Activated T-helper 1 cell treated with Interleukin-2 at 50 U/mL for 16 hours (primary cell): ENCODE measurements at places on chromosomes 5 and 9.

GRCh38 chr5:62581836-62582597 is 3.4 kb downstream of the LRRC70 start:
- DNase-seq, result no peak

DNA sequence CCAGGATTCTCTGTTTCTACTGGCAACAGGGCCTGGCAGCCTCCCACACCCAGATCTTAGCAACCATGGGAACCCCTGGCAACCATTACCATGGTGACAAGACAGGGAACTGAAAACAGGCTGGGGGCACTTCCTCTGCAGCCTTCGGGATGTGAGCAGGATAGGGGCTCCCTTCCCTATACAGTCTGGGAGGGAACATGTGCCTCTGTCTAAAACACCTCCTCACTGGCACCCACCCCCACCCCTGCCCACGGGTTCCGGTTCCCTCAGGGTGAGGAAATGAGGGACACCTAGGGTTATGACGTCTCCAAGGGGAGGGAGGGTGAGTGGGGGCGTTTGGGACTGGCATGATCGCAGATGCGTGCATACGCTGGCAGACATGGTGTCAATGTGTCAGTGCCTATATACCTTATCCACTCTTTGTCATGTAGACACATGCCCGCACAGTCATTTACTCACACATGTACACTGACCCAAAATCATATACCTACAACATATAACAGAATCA is 3.0 kb upstream of the DNAJB5 start:
- DNase-seq, result no peak

- DNase-seq, result no peak
Observed at GRCh38 chr5:68454766-68455165, 239.2 kb downstream of the PIK3R1 start.

GRCh38 chr5:131461742-131462141 is 173.3 kb downstream of the RAPGEF6 start:
- no peak for DNase-seq

DNA sequence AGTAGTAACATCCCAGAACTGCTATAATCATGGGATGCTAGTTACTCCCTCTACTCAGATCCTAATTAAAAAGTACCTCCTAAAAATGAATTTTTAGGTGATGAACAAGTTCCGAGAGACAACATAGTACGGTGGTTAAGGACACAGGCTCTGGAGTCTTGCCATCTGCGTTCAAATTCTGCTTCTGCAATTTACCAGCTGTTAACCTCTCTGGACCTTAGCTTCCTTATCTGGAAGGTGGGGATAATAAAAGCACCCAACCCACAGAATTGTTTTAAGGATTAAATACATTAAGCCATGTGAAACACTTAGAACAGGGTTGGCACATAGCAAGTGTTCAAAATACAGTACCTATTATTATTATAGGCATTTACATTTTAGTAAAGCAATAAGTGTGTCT is 77.5 kb upstream of the XPA start:
- DNase-seq, result no peak

DNA sequence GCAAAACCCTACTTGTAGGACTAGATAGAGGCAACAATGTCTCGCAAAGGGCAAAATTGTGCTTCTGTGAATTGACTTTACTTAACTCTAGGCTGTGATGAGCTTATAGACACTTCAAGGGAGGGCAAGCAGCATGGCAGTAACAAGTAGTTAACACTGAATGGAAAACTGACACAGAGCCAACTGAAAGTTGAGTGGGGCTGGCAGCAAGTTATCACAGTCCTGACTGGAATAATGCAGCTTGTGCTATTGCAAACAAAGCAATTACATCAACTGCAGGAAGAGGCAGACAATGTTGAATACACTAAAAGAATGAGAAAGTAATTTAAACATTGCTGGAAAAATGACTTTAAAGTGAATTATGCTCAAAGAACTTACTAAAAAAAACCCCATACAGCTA is 62.2 kb downstream of the RNF38 start:
- no peak for DNase-seq

- no peak for DNase-seq
Observed at GRCh38 chr9:108836781-108837180, 19.0 kb downstream of the ACTL7B start.

DNA sequence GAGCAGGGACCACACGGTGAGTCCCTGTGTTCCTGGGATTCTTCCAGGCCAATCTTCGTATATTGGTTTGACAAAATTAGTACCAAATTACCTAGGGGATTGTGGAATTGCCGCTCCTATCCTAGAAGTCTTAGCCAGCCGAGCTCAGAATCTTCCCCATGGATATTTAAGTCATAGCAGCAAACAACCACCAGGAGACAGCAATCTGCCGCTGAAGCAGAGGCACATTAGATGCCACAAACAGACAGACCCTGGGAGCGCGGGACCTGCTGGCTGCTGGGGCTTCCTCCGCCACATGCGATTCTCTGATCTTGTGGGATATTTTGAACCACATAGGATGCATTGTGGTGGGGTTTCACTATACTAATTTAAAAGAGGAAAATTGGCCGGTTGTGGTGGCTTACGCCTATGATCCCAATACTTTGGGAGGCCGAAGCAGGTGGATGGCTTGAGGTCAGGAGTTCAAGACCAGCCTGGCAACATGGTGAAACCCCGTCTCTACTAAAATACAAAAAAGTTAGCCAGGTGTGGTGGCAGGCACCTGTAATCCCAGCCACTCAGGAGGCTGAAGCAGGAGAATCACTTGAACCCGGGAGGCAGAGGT is 31.7 kb upstream of the ZBTB43 start:
- DNase-seq, result no peak

GRCh38 chr9:69671311-69671878 is 776 bp downstream of the APBA1 start:
- DNase-seq, result no peak

DNA sequence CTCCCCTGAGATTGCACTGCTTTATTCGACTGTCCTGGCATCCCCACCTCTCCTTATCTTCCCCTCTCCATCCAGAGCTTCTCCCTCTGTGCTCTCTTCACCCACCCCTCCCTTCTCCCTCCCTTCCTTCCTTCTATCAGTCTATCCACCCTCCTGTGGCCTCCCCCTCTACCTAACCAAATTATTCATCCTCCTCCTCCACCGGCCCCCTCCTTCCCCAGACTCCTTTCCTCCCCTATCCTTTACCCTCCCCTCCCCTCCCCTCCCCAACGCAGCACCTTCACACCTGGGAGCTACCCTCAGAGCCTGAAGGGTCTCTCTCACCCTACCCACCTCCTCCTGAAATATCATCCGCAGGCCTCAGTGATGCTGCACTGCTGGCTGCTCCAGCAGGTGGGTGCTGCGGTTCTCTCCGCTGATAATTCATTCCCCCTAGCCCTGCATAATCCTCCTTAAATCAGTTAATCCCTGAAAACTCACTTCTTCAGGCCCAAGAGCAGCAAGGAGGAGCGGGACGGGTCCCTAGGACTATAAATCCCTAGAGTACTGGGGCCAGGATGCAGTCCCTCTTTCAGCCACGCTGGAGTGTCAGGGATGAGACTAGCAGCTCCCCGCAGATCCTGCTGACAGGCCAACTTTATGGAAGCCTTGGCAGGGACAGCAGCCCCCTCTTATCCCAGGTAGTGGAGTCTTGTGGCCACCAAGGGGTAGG is 97.8 kb downstream of the PCDH1 start:
- no peak for DNase-seq

DNA sequence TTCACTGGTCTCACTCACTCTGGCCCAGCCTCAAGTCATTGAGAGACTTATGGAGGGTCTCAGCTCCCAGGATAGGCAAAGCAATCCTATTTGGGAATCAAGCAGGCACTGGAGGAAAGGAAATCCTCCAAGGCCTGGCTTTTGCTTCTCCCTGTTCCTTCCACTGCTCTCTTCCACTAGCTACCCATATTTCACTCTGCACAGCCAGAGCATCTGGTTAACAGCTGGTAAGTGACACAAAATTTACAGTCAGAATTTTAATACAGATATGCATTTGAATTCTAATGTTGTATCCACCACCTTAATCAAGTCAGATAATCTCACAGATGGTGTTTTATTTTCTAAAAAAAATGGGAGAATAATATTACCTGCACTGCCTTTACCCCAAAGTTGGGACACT is 868 bp upstream of the C1QTNF2 start:
- no peak for DNase-seq

DNA sequence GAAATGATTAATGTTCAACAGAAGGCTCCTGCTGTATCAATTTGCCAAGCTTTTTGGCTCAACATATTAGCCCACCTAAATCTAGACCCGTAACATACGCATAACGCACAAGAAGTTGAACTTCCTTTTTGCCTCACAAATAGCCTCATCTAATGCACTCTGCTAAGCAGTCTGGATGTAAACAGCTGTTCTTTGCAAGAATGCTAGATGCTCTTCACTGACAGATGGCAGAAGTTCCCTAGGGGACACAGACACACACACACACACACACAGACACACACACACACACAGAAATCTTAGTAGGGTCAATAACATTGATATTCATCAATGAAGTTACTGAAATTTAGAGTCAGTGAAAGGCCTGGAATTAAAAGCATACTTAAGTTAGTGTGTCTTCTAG is 13.2 kb upstream of the PCA3 start:
- no peak for DNase-seq

GRCh38 chr5:167814040-167814439 is 477.4 kb upstream of the WWC1 start:
- no peak for DNase-seq

GRCh38 chr9:13860019-13860418 is 453.9 kb downstream of the NFIB start:
- DNase-seq, result no peak

DNA sequence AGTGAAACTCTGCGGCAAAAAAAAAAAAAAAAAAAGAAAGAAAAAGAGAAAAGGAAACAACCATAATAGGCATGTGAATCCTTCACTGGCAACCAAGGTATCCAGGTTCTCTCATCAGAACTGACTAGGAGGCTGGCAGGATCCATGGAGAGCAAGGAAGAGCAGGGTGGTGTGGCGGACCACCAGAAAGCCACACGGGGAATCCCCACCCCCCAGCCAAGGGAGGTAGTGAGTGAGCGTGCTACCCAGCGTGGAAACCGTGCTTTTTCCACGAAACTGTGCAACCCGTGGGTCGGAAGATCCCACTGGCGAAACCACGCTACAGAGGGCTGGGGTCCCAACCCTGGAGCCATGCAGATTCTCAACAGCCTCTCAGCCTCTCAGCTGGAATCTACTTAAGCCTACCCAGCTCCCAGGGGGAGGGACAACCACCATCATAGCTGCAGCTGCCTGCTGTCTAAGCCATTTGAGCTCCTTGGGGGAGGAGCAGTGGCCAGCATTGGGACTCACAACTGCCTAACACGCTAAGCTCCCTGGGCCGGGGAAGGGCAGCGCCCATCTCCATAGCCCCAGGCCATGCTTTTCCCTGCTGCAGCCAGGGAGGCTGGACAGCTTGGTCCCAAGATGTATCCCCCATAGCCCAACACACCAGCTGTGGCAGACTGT is 91.6 kb downstream of the PRELID2 start:
- DNase-seq, result no peak
